ENCODE measurements at places on chromosomes 7 and 10.
A peak's percentile ranks its signal among the peaks of the same experiment; 100 is the strongest.

DNA sequence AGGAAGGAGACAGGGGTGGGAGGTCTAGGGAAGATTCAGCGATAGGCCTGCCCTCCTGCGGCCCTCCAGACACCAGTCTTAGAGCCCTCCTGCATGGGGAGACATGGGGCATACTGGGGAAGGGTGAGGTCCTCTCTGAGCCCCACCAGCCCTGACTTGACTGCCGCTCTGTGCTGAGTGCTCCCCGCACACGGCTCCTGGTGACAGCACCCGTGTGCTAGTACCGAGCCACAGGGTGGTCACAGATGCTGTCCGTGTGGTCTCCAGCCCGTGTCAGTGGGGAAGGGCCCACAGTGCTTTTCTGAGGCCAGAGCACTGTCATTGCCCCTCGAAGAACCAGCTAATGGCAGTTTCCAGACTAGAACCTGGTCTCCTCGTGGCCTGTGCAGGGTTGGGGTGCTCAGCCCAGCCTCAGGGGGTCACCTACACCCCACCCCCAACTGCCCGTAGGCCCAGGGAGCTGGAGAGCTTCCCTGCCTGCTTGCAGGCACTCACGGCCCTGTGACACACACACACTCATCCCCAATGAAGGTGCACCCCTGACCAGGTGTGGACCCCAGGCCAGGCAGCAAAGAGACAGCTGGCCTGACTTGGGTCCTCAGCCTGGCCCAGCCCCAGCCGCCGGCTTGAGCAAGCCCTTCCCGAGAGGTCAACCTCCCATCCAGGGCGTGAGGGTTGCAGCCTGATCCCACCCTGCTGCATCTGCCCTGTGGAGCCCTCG, 86.0 kb upstream of the RET start:
- DNase-seq: no peak

DNA sequence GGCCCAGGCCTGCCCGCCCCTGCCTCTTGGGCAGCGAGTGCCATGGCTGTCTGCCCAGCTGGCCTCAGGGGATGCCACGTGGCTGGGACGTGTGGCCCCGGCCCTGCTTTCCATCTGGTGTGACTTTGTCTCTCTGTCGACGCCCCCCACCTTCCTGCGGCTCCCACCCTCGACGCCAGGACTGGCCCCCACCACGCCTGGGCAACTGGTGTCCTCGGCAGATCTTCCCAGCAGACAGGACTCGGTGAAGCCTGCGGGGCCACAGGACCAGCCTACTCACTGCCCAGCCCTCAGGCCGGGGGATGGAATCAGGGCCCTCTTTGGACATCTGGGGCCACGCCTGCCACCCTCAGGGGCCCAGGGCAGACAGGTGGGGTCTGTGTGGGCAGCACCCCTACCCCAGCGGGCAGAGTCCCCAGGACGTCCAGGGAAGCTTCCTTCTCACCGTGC, 55.1 kb downstream of the UNCX start:
- no peak for DNase-seq

GRCh38 chr7:84264396-84264795, 69.8 kb upstream of the SEMA3A start:
- DNase-seq: no peak

- DNase-seq: no peak
Observed at GRCh38 chr10:72043016-72043834, 45.1 kb downstream of the SPOCK2 start.

GRCh38 chr10:33945051-33945450, 610.6 kb upstream of the NRP1 start:
- DNase-seq: no peak

GRCh38 chr7:18648849-18649758, 153.6 kb downstream of the HDAC9 start:
- no peak for DNase-seq

DNA sequence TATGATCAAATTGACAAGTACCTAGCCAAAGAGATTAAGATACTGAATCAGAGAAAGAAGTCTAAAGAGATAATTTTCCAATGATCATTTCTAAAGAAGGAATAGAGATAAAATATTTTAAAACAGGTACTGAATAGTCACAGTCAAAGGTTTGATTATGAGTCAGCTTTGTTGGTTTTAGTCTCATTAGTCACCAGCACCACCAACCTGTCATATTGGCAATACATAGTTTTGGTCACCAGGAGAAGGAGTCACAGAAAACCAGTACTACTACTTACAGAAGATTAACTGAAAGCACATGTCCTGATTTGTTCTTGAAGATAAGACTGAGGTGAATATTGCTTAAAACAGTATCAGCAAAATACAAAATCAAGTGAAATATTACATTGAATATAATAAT, 34.6 kb downstream of the ZEB1 start:
- no peak for DNase-seq

GRCh38 chr7:54837168-54837567, 78.2 kb upstream of the SEC61G start:
- no peak for DNase-seq

- DNase-seq: no peak
Observed at GRCh38 chr7:146296028-146296427, 179.4 kb downstream of the CNTNAP2 start.

- DNase-seq: no peak
Observed at GRCh38 chr10:29826221-29826620, 191.4 kb upstream of the SVIL start.

DNA sequence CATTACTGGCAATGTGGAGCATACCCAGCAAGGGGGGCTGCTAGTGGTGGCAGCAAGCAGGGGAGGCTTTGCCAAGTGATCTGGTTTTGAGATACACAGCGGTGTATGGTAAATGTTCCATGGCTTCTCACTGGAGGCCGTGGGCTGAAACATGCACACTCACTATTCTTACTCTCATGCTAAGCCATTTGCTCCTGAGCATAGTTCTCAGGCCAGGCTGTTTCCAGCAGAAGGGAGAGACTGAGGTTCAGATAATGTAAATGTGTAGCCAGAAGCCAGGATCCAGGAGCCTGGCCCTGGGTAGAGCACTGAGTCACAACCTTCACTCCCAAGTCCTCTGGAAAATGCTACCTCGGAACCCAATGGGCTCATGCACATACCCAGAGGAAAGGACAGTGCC, 757.9 kb downstream of the GRID1 start:
- DNase-seq: no peak

GRCh38 chr10:108904163-108904838, 1019.0 kb downstream of the XPNPEP1 start:
- DNase-seq: no peak

GRCh38 chr10:110704906-110705476, 60.9 kb downstream of the RBM20 start:
- DNase-seq: no peak

GRCh38 chr10:98208925-98209324, 59.1 kb downstream of the LOXL4 start:
- DNase-seq: no peak

DNA sequence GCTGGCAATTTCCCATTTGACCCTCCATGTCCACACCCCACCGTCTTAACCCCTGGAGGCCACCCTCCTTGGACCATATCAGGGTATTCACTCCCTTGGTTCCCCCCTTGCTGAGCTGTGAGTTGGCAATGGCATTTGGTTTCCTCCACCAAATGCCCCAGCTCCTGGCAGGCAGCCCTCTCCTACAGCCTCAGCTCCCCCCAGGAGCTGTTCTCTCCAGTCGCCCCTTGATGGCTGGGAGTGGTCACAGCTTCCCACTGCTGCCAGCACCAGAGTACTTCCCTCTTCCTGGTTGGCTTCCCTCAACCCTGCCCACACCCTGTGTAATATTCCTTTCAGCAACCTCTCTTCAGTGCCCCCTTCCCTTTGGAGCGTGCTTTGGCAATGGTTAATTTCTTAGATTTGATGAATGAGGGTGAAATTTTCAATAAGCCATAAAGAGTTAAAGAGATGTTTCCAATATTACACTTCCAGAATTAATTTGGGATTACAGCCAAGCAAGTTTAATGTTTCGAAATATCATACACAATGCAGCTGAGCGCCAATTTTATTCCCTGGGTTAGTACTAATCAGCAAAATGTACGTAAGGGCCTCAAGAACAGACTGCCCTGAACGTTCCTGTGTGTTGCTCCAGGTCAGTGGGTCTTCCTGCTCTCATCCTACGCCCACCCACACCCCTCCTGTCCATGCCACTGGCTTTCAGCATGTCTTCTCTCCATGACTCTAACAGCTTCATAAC, 207.1 kb upstream of the NFE2L3 start:
- DNase-seq: no peak

DNA sequence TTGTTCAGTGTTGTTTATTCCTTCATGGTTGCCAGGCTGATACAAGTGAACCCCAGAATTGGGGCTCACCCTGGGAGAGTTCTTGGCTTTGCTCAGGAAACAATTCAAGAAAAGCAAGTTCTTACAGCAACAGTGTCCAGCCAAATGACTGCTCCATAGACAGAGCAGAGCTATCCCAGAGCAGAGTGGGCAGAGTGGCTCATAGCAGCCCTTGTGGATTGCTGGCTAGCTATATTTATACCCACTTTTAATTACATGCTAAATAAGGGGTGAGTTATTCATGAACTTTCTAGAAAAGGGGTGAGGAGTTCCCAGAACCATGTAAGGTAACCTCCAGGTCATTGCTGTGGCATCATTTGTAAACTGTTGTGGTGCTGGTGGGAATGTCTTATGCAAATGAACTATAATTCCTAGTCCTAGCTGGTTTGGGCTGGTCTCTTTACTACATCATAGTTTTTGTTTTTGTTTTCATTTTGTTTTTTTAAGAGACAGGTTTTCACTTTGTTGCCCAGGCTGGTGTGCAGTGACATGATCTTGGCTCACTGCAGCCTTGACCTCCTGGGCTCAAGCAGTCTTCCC, 59.9 kb upstream of the HBP1 start:
- no peak for DNase-seq

DNA sequence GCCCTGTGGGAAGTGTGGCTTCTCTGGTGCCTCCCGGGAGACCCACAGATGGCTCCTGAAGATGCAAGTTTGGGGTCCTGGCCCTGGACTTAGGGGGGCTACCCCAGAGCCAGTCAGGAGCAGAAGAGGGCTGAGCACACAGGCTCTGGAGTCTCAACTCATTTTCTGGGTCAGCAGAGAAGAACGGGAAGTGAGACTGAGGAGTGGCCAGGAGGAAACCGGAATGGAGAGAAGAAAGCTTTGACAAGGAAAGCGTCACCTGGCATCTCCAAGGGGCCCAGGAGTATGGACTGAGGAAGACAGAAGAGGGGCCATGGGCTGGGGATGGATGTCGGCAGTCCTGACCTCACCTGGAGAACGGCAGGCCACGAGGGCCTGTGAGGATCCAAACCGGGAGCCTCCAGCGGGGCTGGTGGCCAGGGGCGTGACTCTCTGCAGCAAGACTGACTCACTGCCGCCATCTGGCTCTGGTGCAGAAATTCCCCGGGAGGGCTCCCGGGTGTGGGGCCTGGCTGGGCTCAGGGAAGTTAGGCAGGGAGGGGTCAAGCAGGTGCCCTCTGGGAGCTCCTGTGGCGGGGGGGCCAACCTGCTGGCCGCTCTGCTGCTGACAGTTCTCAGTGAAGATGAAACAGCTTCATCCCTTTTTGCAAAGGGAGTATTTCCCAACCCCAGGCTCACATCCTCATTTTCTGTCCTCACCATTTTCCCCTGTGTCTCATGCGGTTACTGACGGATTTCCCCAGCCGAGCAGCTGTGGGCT, 23.6 kb downstream of the DAGLB start:
- DNase-seq: no peak

DNA sequence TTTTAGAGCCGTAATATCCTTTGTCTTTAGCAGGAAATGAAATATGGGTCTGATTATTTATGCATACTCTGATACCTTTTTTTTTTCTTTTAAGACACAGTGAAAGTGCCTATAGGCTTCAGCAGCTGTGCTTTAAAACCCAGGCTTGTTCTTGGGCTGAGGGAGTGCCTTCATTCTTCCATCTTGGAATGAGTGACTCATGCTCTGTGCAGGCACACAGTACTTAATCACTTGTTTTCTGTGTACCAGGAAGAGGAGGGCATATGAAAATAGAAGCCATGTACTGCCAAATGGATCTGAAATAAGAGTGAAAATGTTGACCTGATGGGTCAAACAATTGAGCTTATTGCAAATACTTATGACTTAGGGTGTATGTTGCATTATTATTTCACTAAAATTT, 12.0 kb downstream of the INPP5F start:
- DNase-seq: no peak

- DNase-seq: peak; percentile 46
Observed at GRCh38 chr10:14953424-14954000, 384 bp downstream of the DCLRE1C start.

DNA sequence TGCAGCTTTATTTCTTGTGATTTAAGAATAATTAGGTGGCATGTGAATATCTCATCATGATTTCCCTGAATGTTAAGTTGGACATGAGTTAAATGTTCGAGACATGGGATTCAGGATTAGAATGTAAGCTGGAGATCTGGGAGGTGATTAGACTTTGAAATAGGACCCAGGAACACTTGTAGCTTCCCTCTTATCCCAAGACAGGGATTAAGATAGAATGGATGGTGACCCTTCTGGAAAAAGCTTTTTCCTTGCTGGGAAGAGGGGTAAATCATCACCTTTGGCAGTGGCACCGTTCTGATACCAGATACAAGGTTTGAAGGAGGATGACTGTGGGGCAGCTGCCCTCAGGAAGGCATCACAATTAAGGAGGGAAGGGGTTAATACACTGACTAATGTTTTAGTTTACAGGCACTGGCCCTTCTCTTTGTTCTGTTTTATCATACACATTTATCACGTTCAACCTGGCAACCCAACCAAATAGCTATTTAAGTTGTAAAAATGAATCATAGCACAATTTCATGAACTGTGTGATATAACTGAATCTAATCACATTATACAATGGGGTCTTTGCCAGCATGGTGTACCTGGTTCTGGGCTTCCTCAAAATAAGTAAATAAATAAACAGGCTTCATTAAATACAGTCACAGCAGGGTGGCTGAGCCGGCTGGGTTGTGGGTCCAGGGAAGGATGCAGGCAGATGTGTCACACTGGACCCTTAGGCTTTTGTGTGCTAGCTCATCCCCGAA, 212.7 kb downstream of the LRMDA start:
- DNase-seq: no peak

- no peak for DNase-seq
Observed at GRCh38 chr7:32102432-32102873, 32.2 kb upstream of the PDE1C start.

- no peak for DNase-seq
Observed at GRCh38 chr7:116653646-116654045, 18.4 kb upstream of the MET start.

DNA sequence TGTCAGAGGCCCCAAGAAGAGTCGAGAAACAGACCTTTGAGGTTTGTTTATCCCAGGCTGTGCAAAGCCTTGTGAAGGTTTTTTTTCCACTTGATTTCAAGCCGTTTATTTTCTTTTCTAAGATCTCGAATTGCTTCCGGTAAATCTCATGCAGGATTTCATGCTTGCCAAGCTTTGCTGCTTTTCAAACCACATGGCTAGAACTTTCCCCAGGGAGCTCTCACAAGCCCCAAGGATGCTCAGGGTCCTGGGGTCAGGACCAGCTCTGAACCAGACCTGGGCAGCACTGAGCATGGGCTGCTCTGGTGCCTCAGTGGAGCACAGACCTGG, 48.0 kb upstream of the AQP1 start:
- DNase-seq: no peak

Data from dorsolateral prefrontal cortex (tissue), 122 donors.